Stimulated activated CD4-positive, alpha-beta T cell treated with anti-CD3 and anti-CD28 coated beads, Interleukin-1b, Interleukin-23, amount 100 ng/mL, for 48 hours (primary cell): ENCODE measurements at places on chromosomes 5 and 9.
A peak's percentile ranks its signal among the peaks of the same experiment; 100 is the strongest.

GRCh38 chr5:81980160-81980559 is 8.3 kb downstream of the ATG10 start:
- no peak for DNase-seq

DNA sequence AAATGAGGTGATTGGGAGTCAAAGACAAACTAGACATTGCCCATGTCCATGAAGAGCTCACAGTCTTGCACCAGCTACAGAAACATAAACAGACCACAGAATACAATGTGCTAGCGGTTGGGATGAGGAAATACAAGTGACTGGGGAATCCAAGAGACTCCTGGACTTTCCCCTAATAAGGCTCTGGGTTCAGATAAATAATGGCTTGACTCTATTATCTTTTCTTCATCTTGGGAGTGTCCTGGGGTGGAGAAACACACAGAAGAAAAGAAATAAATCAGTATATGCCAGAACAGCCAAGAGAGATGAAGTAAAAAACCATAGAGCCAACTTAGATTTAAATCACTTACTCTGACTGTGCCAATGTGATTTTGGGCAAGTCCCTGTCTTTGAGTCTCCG is 227.8 kb downstream of the PAPPA start:
- no peak for DNase-seq

DNA sequence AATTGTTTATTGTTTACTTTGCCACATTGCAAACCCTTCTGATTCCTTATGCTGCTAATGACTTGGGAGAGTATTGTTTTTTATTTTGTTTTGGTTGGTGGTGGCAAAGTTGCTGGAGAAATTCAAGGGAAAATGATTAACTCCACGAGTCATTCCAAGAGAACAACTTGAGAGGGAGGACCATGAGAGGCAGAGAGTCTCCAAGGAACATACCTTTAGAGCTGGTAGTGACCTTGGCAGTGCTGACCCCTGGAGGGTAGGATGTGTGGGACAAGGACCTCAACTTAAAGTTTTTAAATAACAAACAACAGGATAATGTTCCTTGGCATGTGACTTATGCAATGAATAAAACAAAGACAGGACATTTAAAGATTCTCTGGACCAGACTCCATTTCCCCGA is 139.7 kb downstream of the LRRC70 start:
- DNase-seq: no peak

- no peak for DNase-seq
Measured at GRCh38 chr5:33065131-33065530, 354.0 kb downstream of the NPR3 start.

- no peak for DNase-seq
Measured at GRCh38 chr9:88379352-88379751, 8.9 kb upstream of the SPIN1 start.

GRCh38 chr5:151073280-151073679 is 7.6 kb downstream of the TNIP1 start:
- no peak for DNase-seq

- no peak for DNase-seq
Measured at GRCh38 chr9:135223831-135224230, 136.4 kb downstream of the OLFM1 start.

GRCh38 chr5:171418982-171419687 is at the start of gene FGF18:
Gene FGF18, plus strand, starts transcription at chr5:171419647. Its CDS starts 553 bp downstream, at chr5:171420200.
- peak; percentile 25 for DNase-seq

DNA sequence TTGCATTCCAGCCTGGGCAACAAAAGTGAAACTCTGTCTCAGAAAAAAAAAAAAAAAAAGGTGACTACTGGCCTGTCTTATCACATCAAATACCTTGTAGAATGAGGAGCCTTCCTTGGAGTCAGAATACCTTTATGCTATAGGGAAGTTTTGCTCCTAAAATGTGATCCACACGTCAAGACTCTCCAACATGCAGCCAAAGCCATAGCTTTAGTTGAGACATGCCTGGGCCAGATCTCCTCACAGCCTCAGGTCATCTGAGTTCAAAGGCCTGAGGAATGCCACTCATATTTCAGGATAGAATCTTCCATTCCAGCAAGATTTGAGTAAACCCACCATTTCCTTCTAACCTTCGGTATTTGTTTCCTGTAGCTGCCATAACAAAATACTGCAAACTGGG is 13.7 kb upstream of the SOWAHA start:
- DNase-seq: no peak

DNA sequence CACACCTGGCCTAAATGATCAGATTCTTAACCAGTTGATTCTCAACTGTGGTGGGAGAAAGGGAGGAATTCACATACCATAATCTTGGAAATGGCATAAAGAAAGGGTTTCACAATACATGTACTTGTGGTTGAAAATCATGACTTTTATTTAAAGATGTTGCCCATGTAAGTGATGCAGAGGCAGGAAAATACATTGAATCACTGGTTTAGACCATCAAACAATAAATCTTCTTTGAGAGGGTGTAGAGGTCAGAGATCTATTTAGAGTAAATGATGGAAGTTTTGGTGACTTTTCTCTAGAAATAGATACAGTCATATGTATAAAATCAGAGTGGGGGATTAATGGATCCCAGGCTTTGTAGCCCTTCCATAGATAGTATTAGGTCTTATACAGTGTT is 15.4 kb downstream of the NDUFS4 start:
- DNase-seq: no peak
